ENCODE measurements at places on chromosomes 5 and 9.

DNA sequence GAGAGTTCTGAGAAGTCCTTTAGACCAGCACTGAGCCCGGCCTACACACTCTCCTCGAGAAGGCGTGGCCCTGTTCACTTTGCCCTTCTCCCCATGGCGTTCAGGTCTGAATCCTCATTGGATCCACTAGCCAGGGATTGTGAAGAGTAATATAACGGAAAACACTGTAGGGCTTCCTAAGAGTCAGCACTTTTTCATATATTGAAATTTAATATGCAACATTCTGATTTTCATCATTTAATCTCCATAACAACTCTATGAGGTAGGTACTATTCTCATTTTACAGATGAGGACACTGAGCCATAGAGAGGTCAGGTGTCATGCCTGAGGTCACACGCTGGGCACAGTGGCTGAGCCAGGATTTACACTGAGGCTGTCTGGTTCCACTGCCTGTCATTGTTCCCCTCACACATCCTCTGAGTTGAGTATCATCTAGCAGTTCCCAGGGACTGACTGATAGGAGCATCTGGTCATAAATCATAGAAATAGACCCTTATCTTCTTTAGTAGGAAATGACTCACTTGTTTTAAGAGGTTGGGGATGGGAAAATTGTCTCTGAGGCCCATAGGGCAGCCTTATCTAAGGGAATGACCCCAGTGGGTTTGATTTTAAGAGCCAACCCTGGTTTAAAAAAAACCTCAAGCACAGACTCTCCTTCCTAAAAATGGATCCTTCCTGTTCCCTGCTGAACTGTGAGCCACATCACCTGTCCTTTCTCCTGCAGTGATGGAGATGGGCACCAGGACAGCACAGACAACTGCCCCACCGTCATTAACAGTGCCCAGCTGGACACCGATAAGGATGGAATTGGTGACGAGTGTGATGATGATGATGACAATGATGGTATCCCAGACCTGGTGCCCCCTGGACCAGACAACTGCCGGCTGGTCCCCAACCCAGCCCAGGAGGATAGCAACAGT is 41.2 kb downstream of the THBS4 start:
- DNase-seq, result no peak

GRCh38 chr5:88258636-88259035 is 10.0 kb downstream of the TMEM161B start:
- DNase-seq, result no peak

DNA sequence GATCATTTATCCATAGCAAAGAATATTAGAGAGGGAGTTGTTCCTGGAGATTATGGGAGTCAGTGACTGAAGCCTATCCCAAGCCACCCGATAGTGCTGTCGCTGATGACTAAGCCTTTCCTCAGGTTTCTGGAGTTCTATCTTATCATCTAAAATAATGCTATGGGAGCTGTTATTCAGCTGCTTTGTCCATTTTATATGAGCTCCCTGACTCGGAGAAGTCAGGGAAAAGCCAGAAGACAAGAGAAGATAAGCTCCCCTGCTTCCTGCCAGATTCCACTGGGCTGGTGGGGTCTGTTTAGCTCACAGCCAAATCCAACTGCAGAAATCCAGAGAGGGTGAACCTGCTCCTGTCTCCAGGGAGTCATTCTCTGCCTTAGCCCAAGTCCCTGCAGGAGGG is 148.2 kb downstream of the DROSHA start:
- no peak for DNase-seq

DNA sequence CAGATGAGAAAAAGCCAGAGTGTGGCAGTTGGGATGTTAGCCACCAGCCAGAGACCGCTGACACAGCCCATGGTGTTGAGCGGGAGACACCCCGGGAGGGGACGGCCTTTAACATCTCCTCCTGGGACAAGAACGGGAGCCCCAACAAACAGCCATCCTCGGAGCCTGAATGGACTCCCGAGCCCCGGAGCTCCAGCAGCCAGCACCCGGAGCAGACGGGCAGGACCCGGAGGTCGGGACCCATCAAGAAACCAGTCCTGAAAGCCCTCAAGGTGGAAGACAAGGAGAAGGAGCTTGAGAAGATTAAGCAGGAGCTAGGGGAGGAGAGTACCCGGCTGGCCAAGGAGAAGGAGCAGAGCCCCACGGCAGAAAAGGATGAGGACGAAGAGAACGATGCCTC is 28.0 kb upstream of the POMT1 start:
- no peak for DNase-seq

DNA sequence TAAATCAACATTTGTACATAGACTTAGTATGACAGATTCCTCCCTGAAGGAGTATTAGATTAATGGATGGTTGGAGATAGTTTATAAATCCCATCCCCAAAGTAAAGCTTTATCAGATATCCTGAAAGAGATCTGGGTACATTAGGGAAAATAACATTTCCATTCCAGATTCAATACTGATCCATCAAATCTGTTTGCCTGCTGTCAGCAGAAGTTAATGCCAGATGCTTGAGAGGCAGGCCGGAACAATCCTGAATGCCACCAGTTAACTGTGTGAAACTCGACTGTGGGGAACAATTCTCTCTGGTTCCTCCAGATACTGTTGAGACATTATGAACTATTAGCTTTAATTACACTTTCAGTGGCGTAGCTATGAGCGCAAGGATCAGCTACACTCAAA is 1166.8 kb downstream of the MAT2B start:
- no peak for DNase-seq

GRCh38 chr9:38390851-38391250 is 1.7 kb upstream of the ALDH1B1 start:
- no peak for DNase-seq

- no peak for DNase-seq
Measured at GRCh38 chr5:117235786-117236185, 661.2 kb upstream of the SEMA6A start.

GRCh38 chr5:154042766-154043165 is 4.0 kb downstream of the MFAP3 start:
- DNase-seq, result peak; percentile 30

DNA sequence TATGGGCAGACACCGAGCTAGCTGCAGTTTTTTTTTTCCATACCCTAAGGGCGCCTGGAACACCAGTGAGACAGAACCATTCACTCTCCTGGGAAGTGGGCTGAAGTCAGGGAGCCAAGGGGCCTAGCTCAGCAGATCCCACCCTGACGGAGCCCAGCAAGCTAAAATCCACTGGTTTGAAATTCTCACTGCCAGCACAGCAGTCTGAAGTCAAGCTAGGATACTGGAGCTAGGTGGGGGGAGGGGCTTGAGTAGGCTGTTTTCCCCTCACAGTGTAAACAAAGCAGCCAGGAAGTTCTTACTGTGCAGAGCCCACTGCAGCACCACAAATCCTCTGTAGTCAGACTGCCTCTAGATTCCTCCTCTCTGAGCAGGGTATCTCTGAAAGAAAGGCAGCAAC is 151.7 kb upstream of the HCN1 start:
- no peak for DNase-seq

DNA sequence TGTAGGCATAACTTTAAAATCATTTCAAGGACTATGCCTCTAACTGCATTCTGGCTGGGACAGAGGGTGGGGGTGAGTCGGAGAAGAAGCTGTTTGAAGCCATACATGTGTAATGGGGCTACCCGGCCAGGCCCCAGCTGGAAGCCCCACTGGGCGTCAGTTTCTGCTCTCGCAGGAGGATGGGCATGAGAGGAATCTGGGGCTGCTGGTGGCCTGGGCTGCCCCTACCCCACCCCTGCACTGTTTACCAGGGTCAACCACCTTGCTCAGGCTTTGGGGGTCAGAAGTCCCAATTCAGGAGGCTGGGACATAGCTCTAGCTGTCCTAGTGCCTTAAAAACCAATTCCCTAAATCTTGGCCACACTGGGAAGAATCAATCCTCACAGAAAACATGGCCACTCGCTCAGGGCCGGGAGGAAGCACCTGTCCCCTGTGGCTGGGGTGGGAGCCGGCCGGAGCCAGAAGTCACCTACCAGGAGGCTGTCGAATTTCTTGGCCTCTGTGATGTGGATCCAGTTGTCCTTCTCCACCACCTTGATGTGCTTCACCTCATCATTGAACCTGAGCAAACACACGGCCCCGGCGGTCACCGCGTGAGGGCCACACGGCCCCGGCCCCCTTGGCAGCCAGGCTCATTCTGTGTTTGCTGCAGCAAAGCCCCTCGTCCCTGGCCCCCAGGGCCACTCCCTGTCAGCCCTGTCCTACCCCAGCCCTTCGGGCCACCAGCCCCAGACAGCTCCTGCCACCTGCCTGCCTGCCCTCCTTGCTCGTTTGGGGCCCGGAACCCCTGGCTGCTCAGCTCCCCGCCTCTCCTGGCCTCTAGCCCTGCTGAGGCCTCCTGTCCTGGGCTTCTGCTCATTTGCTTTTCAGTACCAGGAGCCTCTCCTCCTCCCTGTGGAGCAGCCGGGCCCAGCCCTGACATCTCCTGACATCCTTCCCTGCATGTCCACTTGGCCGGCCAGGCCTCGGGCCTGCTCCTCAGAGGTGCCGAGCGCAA is 33.6 kb upstream of the SARDH start:
- no peak for DNase-seq

DNA sequence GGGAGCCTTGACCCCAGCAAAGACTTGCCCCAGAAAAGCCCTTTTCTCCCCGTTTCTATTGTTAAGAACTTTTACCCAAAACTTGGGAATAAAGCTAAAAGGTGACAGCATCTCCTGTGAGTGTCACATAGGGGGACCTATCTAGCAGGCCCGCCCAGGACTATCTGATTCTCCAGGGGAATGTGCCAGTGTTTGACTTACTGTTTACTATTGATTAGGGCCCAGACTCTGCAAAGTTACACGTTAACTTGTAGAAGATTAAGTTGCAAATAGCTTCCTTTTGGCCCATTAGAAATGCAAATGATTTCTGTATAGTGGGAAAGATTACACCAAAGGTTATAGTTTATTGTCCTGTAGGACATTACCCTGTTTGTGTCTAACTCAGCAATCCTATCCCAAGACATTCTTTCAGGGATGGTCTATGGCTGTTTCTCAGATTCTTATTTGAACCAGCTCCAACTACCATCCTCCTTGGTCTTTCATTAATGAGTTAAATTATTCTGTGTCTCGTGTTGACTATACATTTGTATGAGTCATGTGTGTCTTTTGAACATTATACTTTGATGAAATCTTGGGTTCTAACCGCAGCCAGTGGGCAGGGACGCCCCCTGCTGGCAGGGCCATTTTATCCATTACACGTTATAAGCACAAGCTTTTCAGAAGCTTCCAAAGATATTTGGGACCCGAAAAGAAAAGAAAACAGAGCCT is 60.7 kb downstream of the HRH2 start:
- DNase-seq, result no peak

DNA sequence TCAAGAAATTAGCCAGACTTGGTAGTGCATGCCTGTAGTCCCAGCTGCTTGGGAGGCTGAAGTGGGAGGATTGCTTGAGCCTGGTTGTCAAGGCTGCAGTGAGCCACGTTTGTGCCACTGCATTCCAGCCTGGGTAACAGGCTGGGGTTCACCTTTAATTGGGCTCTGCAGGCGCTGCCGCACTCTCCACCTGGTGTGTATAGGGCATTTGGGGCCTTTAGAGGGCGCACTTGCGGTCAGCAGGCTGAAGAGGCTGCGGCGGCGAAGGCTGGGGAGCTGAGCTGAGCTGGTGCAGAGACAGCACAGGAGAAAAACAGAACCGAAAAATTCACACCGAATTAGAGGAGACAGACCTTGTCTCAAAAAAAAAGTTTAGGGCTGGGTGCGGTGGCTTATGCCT is 31.2 kb downstream of the CDK7 start:
- no peak for DNase-seq

GRCh38 chr9:74952201-74953151 is at the start of gene C9orf40:
Gene C9orf40 (minus strand): TSS chr9:74952912. CDS start chr9:74952611, 301 bp downstream.
- DNase-seq, result peak; percentile 79

- DNase-seq, result peak; percentile 66
Measured at GRCh38 chr5:57503433-57503832, 20.8 kb upstream of the ACTBL2 start.

DNA sequence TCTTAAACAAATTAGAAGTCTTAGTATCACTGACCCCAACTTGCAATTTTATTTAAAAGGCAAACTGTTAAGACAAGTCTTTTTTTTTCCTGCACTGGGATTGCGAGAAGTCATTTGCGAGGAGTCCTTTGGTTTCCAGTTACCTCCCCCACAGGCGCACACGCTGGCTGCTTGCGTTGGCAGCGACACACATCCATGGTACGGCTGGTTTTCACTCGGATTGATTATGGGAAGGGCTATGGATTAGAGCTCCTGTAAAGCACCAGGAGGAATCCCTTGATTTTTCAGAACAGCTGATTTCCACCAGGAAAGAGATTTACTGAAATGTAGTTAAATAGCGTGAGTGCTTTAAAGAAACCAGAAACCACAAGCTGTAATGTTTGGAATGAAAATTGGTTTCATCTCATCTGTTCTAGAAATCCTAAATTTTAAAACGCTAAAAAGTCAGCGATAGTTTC is 737 bp downstream of the SLC1A3 start:
- peak; percentile 62 for DNase-seq

GRCh38 chr9:36008774-36009300 is 27.9 kb upstream of the RECK start:
- peak; percentile 82 for DNase-seq

DNA sequence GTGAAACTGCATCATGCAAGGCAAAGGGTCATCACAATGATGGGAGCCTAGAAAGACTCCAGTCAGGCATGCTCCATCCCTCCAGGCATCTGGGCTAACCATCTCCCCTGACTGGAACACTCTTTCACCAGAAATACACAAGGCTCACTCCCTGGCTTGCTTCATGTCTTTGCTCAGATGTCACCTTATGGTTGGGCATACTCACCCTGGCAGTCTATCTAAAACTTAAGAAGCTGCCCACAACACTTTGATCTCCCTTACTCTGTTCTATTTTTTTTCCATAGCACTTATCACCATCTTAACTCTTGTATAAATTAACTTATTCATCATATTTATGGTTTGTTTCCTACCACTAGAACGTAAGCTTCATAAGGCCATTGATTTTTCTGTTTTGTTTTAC is 90.0 kb downstream of the SPEF2 start:
- no peak for DNase-seq

DNA sequence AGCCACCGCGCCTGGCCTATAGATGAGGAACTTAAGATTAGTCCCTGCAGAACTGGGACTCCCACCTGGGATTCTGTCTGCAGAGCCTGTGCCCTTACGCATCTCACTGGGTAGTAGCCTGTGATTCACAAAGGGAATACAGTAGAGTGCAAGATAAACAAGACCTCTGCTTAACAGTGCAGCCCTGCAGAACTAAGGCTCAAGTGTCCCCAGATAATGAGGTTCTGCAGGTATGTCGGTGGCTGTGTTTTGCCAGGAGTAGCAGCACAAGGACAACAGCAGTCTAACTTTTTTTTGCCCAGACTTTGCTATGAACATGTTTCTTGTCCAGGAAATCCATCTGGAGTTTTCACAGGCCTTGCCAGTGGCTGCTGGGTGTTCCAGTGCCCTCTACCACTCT is 59.7 kb downstream of the DCP2 start:
- no peak for DNase-seq
